H54 (cell line): ENCODE measurements at places on chromosomes 16 and 17.

GRCh38 chr17:2396568-2397246, 4.2 kb downstream of the MNT start:
- peak; percentile 92 for DNase-seq

DNA sequence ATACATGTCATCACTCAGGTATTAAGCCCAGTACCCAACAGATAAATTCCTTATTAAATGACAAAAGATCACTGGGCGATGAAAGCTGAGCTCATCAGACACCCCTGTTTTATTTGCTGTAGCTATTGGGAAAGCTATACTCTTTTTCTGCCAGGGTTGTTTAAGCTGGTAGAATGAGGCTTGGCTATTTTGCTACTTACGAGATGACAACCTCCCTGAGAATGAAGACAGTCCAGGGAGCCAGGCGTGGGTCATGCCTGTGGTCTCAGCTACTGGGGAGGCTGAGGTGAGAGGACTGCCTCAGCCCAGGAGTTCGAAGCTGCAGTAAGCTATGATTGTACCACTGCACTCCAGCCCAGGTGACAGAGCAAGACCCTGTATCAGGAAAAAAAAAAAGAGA, 4.3 kb upstream of the SH2B1 start:
- DNase-seq: no peak

DNA sequence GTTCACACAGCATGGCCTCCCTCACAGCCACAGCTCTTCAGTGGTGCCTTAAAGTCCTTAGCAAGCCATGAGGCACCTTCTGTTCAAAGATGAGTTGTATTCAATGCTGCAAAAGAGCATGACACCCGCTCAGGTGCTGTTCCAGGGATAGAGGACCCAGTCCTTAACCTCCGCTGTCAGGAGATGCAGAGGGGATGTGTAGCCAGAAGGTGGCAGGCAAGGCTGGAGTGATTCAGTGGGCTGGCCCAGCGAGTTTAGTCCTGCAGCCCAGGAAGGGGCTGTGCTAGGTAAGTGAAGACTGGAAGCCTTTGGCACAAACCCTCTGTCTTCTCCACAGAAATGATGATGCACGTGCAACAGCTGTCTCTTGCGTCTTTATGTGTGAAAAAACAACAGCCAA, 25.0 kb upstream of the ADAM11 start:
- no peak for DNase-seq

DNA sequence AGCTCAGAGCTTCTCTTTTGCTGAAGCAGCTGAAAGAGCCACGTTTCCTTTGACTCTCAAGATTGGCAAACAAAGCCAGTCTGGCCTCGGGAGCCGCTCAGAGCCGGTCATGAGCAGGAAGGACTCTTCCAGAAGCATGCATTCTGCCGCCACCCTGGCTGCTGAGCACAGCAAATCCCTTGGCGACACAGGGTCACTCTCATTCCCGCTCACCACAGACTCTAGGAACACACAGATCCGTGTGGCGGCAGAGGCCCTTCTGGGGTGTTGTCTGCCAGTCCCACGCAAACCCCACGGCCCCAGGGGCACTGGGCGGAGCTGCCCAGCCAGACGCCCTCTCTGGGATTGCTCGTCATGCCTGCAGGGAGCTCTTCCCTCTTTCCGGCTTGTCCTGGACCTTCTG, 157.0 kb downstream of the C16orf95 start:
- DNase-seq: no peak

- DNase-seq: no peak
Observed at GRCh38 chr16:2586241-2586640, 48.4 kb downstream of the PDPK1 start.

- DNase-seq: no peak
Observed at GRCh38 chr17:4950075-4950745, 709 bp upstream of the ENO3 start.

- peak; percentile 92 for DNase-seq
Observed at GRCh38 chr17:57902800-57903759, 52.1 kb downstream of the CUEDC1 start.

DNA sequence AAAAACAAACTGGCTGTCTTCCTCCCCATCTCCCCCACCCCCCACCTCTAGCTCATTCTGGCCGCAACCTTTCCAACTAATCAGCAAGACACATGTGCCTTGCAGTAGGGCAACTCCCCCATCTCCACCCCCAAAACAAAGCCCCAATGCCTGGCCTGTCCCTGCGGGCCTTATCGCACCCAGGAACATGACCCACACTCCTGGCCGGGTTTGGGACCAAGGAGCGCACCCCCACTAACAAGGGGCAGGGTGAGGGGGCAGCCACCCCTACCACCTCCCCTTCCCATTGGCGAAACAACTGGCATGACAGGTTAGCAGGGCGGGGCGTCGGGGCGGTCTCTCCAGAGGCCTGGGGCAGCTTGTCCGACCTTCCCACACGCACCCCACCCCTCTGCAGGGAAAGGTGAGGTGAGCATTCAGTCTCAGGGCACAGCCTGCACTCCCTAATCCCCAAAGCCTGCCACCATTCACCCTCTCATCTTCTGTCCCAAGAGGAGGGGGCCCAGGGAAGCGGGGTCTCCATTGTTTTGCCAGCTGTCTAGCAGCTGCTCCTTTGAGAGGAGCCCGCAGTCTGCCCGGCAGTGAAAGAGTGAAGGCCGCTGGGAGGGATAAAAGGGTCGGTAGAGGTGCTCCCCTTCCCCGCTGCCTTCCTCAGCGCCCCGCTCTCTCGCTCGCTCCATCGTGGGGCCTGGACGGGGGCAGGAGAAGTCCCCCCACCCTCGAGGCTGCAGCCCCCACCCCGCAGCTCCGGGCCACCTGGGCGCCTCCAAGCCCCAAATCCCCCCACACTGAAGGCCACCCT, 765 bp downstream of the MYO18A start:
- peak; percentile 46 for DNase-seq

GRCh38 chr17:82691714-82692113, 6.8 kb downstream of the RAB40B start:
- no peak for DNase-seq

GRCh38 chr17:69972251-69972650, 102.8 kb upstream of the KCNJ16 start:
- no peak for DNase-seq

DNA sequence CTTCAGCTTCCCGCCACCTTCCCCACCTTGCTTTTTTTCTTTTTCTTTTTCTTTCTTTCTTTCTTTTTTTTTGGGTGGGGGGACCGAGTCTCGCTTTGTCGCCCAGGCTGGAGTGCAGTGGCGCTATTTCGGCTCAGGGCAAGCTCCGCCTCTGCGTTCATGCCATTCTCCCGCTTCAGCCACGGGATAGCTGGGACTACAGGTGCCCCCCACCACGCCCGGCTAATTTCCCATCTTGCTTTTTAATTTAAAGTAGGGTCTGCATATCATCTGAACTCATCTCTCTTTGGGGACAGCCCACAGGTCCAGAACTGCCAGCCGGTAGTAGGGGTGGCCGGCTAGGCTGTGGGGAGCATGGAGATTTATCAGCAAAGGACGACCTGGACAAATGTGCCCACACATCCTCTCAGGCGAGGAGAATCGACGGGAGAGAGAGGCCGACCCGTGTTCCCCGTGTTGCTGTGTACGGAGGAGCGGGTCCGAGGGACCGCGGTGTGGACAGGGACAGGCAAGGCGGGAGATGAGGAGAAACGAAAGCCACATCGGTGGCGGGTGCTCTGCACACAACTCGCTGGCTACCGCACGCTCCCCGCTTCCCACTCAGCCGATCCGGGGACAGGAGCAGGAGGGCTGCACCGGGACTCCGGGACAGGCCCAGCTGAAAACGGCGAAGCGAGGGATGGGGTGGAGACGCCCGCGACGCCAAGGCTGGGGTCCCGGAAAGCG, 2.4 kb downstream of the MT1M start:
- no peak for DNase-seq

GRCh38 chr17:56678249-56679114, 85.0 kb downstream of the NOG start:
- no peak for DNase-seq

GRCh38 chr17:74951065-74951464, 15.4 kb downstream of the OTOP3 start:
- no peak for DNase-seq

DNA sequence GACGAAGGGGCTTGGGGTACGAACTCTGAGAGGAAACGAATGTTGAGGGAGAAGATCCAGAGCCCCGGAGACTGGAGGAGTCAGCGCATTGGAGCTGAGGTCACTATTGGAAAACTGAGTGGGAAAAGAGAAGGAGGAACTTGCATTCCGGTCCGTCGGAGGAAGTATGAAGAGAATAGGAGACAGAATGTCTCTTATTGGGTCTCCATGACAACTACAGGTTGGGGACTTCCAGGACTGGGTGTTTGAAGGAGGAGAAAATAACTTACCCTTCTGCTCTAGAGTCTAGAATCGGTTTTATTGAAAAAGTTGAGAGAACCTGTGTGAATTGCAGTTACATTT, 537 bp downstream of the GOSR1 start:
- DNase-seq: no peak

DNA sequence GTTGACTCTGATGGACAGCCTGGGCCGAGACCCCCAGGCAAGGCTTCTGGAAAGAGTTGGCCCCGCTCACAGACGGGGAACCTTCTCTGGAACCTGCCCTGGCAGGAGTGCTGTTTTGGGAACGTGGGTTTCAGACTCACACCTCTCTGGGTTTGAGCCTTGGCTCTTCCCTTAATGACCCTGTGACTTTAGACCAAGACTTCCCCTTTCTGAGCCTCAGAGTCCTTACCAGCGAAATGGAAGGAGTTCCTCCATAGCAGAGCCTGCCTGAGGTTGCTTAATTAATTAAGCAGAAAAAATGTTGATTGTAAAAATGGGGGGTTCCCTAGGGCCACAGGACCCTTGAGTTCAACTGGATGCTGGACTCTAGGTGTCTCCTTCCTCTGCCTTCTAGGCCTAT, 408.2 kb downstream of the SEC14L1 start:
- DNase-seq: no peak

GRCh38 chr16:87790292-87791100, 24.7 kb upstream of the KLHDC4 start:
- DNase-seq: no peak

DNA sequence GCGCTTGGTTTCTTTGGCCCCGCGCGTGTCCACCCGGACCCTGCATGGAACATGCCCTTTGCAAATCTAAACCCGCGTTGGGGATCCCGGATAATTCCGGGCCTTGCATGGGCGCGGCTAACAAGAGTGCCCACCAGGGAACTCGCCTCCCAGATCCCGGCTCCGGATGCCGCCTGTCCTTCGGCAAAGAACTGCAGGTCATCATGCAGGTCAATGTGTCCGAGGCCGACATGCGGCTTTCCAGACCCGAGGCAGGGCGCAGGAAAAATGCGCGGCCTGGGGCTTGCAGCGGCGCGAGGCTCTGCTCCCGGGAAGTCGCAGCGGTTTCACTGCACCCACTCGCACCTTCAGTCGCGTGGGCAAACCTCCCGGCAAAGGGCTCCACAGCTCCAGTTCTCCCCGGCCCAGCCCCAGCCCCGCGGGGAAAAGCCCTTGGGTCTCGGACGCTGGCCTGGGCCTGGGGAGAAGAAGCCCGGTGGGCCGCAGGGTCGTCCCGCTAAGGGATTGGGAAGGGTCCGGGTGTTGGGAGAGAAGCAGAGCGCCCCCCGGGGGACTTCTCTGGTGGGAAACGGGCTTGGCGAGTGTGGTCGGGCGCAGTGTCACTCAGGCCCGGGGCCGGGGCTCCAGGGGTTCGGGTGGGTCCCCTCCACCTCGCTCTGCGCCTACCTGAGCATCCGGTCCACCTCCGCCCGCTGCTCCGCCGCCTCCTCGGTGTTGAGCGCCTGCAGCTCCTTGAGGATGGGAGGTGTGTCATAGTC, 805 bp downstream of the HNF1B start:
- no peak for DNase-seq

GRCh38 chr17:58531661-58532554, 17.5 kb upstream of the MTMR4 start:
- peak; percentile 69 for DNase-seq

DNA sequence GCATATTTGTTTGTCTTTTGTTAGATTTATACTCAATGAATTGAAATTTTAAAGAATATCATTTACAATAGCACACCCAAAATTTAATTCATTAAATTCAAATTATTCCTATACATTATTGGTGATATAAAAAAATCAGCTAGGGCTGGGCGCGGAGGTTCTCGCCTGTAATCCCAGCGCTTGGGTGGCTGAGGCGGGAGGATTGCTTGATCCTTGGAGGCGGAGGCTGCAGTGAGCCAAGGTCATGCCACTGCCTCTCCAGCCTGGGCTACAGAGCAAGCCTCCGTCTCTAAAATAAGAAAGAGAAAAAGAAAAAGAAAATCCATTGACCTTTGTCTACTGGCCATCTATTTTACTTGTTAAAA, 4.5 kb upstream of the PRDM7 start:
- no peak for DNase-seq

DNA sequence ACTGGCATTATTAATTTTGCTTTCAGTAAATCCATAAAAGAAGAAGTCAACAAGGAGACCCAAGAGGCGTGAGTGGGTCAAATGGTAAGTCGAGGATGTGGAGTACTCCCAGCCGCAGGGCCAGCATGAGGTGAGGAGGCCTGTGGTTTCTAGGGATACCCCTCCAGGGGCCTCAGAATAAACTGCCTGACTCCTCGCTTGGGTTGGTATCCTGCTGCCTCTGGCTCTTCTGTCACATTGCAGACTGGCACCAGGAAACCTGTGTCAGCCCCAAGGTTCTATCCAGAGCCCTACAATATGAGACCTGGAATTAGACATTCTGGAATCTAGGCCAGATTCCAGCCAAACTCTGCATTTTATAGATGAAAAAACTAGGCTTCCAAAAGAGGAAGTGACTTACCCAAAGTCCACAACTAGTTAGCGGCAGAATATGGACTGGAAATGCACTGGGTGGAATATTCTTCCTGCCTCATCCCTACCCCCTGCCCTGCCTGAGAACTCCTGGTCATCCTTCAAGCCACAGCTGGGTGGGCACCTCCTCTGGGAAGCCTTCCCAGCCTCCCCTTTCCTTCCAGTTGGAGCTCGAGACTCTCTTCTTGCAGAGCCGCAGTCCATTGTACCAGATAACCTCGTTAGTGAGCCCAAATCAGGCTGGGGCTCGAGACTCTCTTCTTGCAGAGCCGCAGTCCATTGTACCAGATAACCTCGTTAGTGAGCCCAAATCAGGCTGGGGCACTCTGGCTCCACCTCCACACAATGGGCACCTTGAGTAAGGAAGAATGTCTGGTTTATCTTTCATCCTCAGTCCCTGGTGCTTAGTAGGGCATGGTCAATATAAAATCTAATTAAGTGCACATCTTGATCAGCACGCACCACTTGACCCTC, 22.6 kb downstream of the C17orf67 start:
- no peak for DNase-seq

GRCh38 chr17:4898927-4899326, 409 bp upstream of the C17orf107 start:
- DNase-seq: no peak

- no peak for DNase-seq
Observed at GRCh38 chr16:27464626-27465482, 62.9 kb downstream of the IL21R start.

GRCh38 chr17:81814748-81815645, 11.0 kb downstream of the GCGR start:
- no peak for DNase-seq

- DNase-seq: peak; percentile 87
Observed at GRCh38 chr17:64773836-64774761, 112.0 kb upstream of the SMURF2 start.
